ENCODE measurements at places on chromosomes 7 and 10.

DNA sequence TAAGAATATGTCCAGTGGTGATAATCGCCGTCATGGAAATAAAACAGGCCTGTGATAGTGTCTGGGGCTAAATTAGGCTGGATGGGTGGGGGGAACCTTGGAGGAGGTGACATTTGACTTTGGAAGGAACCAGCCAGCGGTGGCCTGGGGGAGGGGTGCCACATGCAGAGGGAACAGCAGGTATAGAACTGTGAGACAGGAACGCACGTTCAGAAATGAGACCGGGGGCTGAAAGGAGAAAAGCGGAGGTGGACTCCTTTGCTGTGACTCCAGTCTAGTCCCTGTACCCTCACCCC lies 2.6 kb upstream of the CYP26A1 start:
- no peak for DNase-seq

DNA sequence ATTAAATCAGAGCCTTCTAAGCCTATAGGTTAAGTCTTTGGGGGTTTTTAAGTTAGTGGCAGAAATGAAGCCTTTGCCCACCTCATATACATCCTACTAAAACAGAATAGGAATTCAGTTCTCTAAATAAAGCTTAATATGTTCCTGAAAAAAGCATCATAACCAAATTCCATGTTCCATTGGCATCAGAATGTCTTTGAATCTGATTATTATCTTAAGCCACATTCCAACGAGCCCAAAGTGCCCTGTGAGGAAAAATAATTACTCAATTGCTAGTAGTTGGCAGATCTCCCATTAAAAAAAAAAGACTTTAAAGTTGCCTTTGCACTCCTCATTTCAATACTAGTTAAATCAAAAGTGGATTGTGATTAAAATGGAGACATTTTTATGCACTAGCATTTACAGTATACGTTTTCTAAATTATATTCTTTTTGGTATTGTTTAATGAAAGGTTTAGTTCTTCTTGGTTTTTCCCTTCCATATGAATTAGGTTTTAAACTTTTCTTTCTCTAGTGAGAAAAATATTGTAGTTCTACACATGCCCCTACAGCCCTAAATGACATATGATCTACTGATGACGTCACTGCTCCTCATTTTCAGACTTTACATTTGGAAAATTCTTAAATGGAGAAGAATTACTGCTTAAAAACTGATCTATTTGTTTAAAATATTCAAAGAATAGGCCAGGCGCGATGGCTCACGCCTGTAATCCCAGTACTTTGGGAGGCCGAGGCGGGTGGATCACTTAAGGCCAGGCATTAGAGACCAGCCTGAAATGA lies 54.3 kb upstream of the CABCOCO1 start:
- no peak for DNase-seq

- no peak for DNase-seq
Observed at GRCh38 chr10:129285459-129285858, 181.6 kb upstream of the MGMT start.

- DNase-seq, result no peak
Observed at GRCh38 chr10:129280908-129281586, 186.0 kb upstream of the MGMT start.

- no peak for DNase-seq
Observed at GRCh38 chr7:77157446-77157845, 35.0 kb downstream of the CCDC146 start.

DNA sequence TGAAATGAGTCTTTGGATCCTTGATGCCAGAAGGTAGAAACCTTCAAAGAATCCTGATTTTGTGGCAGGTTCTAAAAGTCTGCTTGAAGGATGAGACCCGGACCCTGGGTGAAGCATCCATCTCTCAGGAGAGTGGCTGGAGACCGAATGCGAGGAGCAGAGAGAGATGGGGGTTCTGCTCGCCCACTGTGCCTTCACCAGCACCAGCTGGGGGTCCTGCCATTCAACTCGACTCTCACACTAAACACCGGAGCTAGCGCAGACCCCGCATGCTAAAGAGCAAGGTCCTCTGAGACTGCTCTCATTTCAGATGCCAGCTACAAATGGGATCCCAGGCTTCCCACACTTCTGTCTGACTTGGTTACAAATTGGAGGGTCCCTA lies 218.4 kb downstream of the GLRX3 start:
- DNase-seq, result no peak

GRCh38 chr10:130208807-130209206 lies 72.6 kb downstream of the GLRX3 start:
- DNase-seq, result no peak

Data from brain (organoid and tissue), 16 donors.